Tibial nerve (tissue), 4 donors: ENCODE measurements at places on chromosomes 1 and 21. TPM values are rescaled to one million over a fixed set of nuclear protein-coding genes. Genes with fewer than 3 reads are reported as not detected.

GRCh38 chr1:12370333-12370975 is 140.6 kb downstream of the VPS13D start:
- no peak for DNase-seq

DNA sequence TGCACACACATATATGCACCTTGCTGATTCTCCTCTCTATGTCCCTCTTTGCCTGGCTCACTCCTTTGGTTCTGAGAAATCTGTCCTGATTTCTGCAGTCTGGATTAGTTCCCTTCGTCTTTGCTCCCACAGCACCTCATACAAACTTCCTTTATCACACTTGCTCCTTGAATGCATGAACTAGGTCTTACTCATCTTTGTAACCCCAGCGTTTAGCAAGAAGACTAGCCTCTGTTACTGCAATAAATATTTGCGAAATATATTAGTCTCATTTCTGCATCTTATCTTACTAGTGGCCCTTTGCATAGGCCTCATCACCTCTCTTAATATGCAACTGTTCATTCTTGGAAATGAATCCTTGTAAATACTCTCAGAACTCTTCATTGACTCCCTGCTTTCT is 11.4 kb downstream of the SMYD2 start:
- DNase-seq: no peak

DNA sequence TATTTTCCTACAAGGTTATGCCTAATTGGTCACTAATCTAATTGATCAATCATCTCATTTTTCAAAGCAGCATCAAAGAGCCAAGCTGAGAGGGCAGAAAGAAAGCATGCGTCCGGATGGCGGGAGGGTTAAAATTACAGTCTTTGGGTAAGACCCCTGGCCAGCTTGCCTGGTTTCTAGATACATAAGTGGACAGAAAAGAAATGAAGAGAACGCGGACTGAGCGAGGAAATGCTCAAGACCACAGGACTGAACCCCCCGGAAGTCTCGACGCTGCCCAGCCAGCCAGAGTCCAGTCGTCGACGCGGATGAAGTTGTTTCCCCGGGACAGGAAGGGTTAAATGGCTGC is 297.2 kb downstream of the OMA1 start:
- DNase-seq: no peak

DNA sequence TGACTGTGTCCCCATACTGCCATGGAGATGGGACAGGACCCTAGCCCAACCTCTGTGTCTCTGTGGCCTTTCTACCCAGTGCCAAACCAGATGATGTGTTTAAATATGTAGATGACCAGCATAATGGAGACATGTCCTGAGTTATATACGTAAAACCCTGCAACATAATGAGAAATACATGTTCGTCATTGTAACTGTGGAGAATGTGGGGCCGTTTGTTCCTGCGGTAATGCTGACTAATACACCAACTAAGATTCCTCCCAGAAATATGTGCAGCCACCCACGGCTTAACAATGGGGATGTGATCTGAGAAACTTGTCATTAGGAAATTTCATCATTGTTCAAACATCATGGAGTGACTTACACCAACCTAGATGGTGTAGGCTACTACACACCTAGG is 71.7 kb upstream of the SIM2 start:
- DNase-seq: no peak

GRCh38 chr1:179021873-179022272 is 3.8 kb upstream of the FAM20B start:
- DNase-seq: no peak

- DNase-seq: no peak
These were observed at the start of gene C1QB for GRCh38 chr1:22652881-22653316. TSS of gene C1QB (plus strand) at chr1:22653236. CDS start at chr1:22659463, 6,227 bp downstream.

DNA sequence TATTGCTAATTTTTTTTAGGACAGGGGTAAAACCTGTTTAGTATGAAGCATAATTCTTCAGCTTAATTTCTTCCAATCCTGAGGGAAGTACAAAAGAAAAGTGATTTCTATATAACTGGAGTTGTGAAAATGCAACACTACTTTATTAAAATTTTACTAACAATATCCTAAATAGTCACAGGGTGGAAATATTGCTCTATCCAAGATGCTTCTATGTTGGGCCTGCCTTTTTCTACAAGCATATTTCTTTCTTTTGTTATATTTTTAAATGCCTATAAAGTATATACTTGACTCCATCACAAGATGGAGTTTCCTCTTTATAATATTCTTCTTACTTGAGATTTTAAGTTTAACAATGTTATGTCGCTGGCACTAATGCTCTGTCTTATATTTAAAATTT is 37.9 kb downstream of the DTL start:
- no peak for DNase-seq

- DNase-seq: no peak
These were observed 33.5 kb downstream of the TRIM11 start for GRCh38 chr1:228373004-228373680.

DNA sequence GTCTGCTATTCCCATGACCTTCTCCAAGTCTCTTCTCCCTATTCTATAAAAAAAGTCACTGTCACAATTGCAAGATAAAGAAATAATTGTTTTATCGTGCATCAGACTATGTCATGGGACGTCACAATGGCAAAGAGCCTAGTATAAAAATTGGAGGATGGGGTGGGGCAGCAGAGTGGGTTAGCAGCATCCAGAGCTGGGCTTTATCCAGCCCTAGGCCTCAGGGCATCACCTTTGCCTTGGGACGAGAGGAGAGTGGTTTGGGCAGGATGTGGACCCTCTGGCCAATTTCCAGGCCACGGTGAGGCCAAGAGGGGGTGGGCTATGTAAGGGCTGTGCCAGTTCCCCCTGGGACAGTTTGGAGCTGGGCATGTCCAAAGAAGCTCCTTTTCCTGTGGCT is 25.7 kb downstream of the WNT4 start:
- DNase-seq: no peak

The PRDM16 gene
- 5.9 TPM for total RNA-seq

GRCh38 chr1:25566730-25567341 is 23.4 kb downstream of the LDLRAP1 start:
- peak; percentile 54 for DNase-seq

The HPDL gene
- 1.7 TPM for total RNA-seq

The LMOD1 gene
- 126 TPM for total RNA-seq

DNA sequence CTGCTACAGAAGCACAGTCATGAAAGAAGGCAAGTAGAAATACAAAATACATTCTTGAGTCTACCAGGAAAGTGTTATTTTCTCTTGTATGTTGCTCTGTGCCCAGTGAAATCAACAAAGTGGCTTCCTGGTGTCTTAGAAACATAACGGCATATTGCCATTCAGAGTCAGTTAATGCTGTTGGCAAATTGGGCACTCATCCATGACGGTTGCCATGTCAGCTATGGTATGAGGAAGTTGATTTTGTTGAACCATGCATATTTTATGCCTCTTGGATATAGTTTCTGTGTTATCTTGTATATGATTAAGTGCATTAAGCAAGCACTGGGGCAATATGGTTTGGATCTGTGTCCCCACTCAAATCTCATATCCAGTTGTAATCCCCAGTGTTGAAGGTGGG is 153.1 kb upstream of the CXADR start:
- no peak for DNase-seq

The GPR25 gene
- total RNA-seq: not detected

The RIPK4 gene
- total RNA-seq: 0.66 TPM

DNA sequence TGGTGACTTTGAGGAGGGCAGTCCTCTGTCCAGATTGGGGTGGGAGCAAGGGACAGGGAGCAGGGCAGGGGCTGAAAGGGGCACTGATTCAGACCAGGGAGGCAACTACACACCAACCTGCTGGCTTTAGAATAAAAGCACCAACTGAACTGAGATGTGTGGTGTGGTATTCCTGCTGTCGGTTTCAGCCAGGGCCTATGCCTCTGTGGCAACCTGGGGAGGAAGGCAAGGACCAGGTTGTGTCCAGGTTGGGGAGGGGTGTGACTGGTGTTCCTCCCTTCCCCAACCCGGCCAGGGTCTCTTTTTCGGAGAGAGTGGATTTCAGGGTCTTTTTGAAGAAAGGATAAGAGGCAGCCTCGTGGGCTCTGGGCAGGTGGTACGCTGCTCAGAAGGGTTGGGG is 6.3 kb downstream of the PROK1 start:
- no peak for DNase-seq

The KIF26B gene
- 1.7 TPM for total RNA-seq

DNA sequence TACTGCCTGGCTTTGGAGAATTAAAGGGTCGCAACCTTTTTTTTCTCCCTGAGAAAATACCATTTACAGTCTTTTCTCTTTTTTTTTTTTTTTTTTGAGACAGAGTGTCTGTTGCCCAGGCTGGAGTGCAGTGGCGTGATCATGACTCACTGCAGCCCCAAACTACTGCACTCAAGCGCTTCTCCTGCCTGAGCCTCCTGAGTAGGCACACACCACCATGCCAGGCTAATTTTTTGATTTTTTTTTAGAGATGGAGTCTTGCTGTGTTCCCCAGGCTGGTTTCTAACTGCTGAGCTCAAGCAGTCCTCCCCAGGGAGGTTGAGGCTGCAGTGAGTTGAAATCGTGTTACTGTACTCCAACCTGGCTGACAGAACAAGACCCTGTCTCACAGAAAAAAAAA is 24.6 kb downstream of the UBE4B start:
- DNase-seq: no peak

DNA sequence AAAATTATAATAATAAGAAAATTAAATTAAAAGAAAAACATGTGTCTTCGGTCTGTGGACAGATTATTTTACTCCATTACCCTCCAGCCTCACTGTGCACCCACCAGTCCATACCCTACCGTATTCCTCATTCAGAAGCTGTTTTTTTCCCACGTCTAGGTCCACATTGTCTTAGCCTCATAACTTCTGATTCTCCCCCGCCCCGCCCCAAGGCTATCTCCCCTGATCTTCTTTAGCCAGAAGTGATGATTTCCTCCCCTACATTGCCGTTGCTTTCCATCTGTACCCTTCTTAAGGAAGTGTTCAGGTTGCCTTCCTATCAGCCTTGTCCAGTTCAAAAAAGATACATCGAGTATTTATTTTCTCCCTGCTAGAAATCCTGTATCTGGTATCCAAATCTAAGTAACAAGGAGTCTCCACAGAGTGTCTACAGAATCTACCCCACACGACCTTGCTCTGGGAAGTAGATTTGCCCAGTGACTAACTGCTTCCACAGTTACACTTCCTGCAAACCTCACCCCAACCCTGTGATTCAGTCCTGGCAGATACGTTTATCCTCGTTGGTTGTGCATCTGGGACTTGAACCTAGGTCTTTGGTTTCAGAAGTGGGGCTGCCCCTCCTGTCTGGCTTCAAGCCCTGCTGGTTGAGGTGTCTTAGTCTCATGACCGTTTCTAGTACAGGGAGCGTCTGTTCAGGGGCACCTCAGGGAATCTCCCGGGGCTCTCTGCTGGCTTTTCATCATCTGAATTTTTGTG is 470.2 kb downstream of the CAMTA1 start:
- no peak for DNase-seq

The NEK7 gene
- total RNA-seq: 219 TPM

- DNase-seq: no peak
These were observed 10.6 kb downstream of the METTL18 start for GRCh38 chr1:169784102-169784501.

The RHD gene
- total RNA-seq: not detected
